ENCODE measurements at places on chromosomes 6 and 20.
A peak's percentile ranks its signal among the peaks of the same experiment; 100 is the strongest.

DNA sequence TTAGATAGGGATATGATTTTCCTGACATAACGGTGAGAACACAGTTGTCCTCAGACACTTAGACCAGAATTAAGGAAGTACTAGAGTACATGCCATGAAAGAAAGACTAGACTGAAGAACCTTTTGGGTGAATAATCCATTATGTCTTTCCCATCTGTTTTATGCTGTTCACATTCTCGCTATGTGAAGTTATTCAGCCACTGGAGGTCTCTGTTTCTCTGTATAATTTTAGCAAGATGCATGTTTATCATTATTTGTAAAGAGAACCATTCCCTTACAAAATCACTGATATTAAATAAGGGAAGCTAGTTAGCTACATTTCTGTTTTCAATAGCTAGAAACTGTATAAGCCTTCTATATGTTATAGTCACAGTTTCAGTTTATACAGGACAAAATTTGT lies 391.9 kb downstream of the CD109 start:
- DNase-seq, result no peak

DNA sequence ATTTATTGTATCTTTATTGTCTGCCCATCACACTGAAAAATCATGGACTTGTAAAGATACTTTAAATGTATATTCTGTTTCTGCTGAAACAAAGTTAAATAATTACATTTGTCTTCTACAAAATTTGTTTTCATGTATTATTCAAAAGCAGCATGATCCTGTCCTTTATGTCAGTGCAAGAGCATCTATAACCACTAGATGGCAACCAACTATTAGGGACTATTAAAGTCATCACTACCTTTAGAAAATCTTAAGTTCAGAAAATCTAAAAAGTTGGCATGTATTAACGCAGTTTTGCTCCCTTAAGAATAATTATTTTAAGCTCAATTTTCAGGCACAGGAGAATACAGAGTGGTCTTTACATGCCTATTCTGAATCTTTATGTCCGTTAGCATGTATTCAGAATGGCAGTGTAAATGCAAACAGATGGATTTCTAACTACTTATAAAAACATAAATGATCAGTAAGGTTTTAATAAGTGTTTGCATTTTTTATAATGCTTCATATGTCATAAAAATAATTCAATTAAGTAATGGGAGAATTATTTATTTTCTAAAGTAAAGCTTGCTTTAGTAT lies 17.8 kb downstream of the TMEM30A start:
- DNase-seq, result no peak

GRCh38 chr6:25301362-25301761 lies 22.2 kb downstream of the CARMIL1 start:
- no peak for DNase-seq

- no peak for DNase-seq
These were observed 89.9 kb upstream of the PTCHD4 start for GRCh38 chr6:48200869-48201390.

- no peak for DNase-seq
These were observed at the start of gene MLIP for GRCh38 chr6:54111341-54112045. MLIP (plus strand) TSS chr6:54111443; CDS start chr6:54111480, 37 bp downstream.

DNA sequence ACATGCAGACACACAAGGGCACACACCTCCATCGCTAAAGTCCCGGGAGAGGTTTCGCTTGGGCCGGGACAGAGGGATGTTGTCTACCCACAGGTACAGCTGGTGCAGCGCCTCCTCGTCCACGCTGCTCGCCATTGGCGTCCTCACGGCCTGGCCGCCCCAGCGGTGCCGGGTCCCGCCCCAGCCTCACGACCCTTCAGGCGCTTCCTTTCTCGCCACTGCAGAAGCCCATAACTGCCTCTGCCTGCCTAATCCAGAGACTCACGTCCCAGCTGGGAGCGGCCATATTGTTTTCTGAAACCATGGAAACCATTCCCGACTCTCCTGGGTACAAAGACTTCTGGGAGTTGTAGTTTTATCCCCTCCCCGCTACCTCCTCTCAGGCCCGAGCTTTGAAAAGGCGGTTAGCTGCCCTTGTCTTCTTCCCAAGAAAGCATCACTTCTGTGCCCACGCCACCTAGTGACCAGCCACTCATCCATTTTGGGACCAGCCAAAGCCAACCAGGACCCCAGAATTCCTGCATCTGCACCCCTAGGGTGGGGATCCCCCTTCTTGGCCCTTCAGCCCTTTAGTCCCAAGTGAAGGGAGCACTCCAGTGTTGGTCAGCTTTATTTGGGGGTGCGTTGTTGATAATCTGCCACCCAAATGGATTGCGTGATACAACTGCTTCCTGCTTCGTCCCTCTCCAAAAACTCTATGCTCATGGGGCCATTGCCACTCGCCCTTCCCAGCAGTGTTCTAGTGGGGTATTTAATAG lies at the start of gene SPEF1:
TSS of gene SPEF1 (minus strand) at position 296 of the 758 bp plus-strand sequence. CDS start at position 135, 161 bp downstream.
- DNase-seq, result peak; percentile 58

DNA sequence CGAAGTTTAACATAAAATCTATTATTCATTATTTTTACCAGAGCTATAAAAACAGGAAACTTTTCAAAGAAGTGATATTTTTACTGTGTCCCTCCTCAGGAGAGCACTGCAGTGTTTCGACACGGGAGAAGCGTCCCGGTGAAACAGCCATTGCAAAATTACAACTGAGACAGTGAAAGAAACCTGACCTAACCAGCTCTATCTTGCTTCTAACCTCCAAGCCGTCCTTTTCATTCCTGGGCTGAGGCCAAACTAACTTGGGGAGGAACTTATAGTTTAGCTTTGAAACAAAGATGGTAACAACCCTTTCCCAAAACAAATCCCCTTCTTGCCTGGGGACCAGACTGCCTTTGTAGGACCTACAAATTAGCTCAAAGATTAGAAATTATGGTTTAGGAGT lies 79.2 kb downstream of the WDR27 start:
- no peak for DNase-seq

Measured in NCI-H2107 (cell line).